ENCODE measurements at places on chromosomes 13 and 19.

GRCh38 chr19:13053761-13054625 lies 48.7 kb downstream of the LYL1 start:
- no peak for DNase-seq

- no peak for DNase-seq
These were observed 5.2 kb upstream of the MRPS31 start for GRCh38 chr13:40776232-40776631.

DNA sequence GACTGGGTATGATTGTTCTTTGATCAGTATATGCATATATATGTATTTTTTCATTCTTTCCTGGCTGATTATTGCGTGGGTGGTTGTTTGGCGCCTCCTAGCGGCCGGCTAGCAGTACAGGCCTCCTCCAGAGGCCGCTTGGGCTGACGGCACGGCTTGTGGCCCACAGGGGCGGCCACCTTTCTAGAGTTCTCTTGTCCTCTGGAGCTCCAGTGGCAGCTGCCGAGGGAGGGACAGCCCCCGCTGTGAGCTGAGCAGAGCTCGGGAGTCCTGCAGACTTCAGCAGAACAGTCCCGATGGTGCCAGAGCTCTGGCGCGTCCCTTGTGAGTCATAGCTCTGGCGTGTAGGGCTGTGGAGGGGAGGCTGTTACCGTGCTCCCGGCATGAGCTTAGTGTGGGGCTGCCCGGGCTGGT lies 22.5 kb upstream of the ZNF429 start:
- no peak for DNase-seq

DNA sequence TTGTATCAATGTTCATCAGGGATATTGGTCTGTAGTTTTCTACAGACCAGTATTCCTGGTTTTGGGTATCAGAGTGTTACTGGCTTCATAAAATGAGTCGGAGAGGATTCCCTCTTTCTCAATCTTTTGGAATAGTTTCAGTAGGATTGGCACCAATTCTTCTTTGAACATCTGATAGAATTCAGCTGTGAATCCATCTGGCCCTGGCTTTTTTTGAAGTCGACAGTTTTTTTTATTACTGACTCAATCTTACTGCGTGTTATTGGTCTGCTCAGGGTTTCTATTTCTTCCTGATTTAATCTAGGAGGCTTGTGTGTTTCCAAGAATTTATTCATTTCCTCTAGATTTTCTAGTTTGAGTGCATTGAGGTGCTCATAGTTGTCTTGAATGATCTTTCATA lies 11.4 kb downstream of the TEX26 start:
- no peak for DNase-seq

GRCh38 chr13:113192279-113192678 lies 16.2 kb downstream of the PCID2 start:
- no peak for DNase-seq

DNA sequence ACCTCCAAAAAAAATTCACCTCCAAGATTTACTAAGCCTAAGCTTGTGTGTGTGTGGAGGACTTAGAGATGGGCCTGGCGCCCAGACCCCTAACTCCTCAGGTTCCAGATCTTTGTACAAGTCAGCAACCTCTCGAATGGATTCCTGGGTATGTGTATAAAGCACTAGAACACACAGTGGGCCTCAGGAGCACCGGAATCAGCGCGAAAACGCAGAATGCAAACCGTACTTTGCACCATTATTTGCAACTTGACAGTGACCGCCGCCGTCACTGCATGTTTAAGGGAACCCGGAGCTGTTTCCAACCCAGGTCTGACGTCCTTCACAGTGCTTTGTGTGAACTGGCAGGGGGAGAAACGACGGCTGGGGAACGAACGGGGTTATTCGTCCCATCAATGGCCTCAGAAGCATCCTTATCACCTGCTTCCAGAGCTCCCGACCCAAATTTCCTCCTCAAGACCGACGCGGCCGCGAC lies 688 bp downstream of the ZNF606 start:
- DNase-seq = peak; percentile 40

DNA sequence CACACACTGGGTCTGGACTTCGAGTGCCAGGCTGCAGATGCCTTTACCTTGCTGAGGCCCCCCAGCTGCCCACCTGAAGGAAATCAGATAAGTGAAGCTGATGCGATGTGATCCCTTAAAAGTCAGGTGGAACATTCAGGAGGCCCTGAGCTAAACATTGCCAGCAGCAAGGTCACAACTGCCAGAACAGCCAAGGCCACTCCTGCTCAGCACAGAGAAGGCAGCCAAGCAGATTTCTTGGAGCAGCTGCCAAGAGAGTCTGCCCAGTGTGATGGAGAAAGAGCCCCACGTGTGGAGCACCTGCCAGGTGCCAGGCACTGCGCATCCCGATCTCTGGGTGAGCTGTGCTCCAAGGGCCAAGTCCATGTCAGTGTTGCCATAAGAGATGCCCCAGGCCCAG lies 20.6 kb upstream of the UQCRFS1 start:
- no peak for DNase-seq
